ENCODE measurements at places on chromosomes 4 and X. TPM values are rescaled to one million over a fixed set of nuclear protein-coding genes. Genes with fewer than 3 reads are reported as not detected.

- DNase-seq, result no peak
Observed at GRCh38 chr4:7864685-7865084, 75.0 kb downstream of the AFAP1 start.

DNA sequence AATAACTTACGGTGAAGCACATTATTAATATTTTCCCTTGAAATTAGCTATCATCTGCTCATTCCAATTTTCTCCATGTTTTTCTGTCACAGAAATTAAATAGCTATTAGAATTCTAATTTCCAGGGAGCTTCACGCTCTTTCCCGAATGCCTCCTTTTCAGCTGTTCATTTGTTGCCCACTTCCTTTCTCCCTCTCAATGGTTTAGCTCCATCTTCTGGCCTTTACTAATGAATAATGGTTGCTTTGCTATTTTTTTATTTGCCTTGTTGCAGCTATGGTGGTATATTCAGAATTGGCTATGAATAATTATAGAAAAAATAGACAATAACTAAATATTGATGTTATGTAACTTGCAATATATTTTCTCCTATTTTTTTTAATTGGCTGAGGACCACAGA is 70.5 kb downstream of the GRIA2 start:
- DNase-seq, result no peak

- no peak for DNase-seq
Observed at GRCh38 chr4:135277980-135278315, 1076.4 kb upstream of the PABPC4L start.

DNA sequence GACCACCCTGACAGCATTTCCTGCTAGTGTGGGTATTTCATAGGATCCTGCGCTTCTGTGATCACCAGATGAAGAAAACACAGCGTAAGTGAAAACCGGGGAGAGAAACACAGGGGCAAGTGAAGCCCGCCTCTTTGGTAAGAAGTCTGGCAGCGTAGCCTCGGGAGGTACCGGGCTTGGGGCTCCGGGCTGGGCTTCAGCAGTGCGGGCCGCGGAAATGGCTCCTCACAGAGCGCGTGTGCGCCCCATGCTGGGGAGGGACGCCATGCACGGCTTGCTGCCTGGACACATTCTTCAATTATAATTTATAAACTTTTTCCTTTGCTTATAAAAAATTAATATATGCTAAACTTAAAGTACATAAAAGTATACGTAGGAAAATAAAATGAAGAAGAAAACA is 151.5 kb downstream of the AFAP1 start:
- no peak for DNase-seq

DNA sequence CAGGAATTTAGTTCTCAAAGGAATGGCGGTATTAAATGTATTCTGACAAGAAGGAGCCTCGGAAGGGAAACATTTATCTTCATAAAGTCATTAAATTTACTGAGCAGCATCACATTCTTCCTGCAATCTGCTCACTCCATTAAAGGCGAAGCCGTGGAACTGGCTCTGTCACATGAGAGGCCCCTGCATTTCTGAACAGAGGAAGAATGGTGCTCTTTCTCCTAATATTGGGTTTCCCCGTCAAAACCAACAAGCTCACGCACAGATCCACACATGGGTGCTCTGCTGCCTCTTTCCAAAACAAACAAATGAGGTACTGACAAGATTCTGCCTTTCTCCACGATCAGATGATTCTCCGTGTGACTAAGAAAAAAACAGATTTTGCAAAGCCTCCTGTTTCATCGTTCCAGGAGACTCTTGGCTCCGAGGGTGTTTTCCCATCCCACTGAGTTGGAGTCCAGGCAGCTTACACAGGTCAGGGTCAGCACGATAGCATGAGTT is 191.2 kb downstream of the IDS start:
- no peak for DNase-seq

DNA sequence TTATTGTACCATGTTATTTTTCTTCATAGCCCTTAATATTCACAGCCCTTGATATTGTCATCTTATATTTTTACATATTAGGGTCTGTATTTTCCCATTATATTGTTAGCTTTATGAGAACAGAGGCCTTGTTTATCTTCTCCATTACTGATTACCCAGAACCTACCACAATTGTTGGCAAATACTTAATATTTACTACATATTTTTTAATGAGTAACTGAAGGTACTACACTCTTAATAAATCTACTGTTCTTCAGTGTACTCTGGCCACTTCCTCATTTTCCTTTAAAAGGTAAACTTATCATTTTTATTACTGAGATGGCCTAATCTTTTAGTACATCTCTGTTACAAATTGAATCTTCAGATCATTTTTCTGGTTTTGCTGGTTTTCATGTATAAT is 133.5 kb downstream of the COL4A5 start:
- no peak for DNase-seq

DNA sequence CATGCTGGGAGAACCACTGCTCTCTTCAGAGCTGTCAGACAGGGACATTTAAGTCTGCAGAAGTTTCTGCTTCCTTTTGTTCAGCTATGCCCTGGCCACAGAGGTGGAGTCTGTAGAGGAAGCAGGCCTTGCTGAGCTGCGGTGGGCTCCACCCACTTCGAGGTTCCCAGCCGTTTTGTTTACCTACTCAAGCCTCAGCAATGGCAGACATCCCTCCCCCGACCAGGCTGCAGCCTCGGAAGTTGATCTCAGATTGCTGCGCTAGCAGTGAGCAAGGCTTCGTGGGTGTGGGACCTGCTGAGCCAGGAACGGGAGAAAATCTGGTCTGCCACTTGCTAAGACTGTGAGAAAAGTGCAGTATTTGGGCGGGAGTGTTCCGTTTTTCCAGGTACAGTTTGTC is 118.9 kb downstream of the SLC10A6 start:
- no peak for DNase-seq

The ZNF827 gene
- 16.1 TPM for total RNA-seq

DNA sequence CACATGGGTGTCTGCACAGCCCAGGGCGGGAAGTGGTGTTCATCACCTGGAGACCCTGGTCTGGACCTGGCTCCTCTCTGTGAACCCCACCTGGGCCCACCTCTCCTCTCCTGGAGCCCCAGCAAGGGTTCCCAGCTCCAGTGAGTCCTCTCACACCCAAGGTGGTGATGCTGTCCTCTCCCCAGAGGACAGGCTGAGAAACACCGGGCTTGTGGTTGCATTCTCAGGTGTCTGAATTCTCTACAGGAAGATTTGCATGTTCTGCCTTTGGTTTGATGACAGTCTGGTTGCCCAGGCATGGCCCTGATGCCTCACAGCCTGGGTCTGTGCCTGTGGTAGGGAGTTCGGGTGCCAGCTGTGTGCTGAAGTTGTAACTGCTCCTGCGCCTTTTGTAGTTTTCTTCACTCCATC is 3.8 kb downstream of the MAEA start:
- DNase-seq, result no peak

The FGF16 gene
- total RNA-seq, result not detected

The DUX4 gene
- not detected for total RNA-seq

GRCh38 chrX:98362630-98363029 is 1478.9 kb downstream of the RPA4 start:
- no peak for DNase-seq

The KIT gene
- total RNA-seq, result 1.6 TPM

GRCh38 chrX:42385730-42386129 is 392.2 kb downstream of the PPP1R2C start:
- DNase-seq, result no peak

The PTTG2 gene
- 1.6 TPM for total RNA-seq

GRCh38 chr4:76558396-76559235 is 123.6 kb downstream of the SHROOM3 start:
- no peak for DNase-seq

- DNase-seq, result no peak
Observed at GRCh38 chr4:26885912-26886274, 25.3 kb downstream of the STIM2 start.
